ENCODE measurements at places on chromosomes 4 and X.

GRCh38 chr4:150781191-150781590, 199.2 kb downstream of the MAB21L2 start:
- DNase-seq: no peak

DNA sequence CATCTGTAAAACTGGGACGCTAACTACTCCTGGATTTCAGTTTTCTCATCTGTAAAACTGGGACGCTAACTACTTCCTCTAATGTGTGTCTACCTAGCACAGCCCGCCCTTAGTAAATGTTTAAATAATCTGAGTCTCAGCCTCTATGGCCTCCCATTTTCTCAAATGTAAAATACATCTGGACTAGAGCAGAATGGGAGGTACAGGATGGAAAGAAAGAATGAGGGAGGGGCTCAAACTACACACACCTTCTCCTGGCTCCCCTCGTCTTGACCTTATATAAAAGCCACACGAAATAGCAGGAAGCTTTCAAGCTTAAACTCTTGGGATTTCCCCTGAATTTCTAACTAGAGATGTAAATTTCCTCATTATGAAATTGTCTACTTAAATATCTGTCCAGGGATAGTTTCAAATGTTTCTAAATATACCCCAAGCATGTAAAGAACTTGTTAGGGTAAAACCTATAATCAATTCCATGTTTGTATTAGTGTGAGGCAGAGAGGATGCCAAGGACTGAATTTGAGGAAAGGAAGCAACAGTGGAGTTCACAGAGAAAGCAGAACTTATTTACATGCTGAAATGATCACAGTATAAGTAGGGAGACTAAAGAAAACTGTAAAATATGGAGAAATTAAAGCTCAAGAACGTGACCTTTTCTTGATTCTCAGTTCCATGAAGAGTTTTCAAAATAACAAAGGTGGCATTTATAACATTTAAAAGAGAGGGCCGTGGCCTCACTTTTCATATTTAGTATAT, 220.0 kb downstream of the NWD2 start:
- DNase-seq: peak; percentile 44

- DNase-seq: peak; percentile 45
Observed at GRCh38 chr4:89733946-89734345, 103.0 kb downstream of the SNCA start.

GRCh38 chrX:1511829-1512228, 25.2 kb downstream of the P2RY8 start:
- DNase-seq: no peak

GRCh38 chrX:19827088-19827487, 60.3 kb downstream of the SH3KBP1 start:
- DNase-seq: no peak

DNA sequence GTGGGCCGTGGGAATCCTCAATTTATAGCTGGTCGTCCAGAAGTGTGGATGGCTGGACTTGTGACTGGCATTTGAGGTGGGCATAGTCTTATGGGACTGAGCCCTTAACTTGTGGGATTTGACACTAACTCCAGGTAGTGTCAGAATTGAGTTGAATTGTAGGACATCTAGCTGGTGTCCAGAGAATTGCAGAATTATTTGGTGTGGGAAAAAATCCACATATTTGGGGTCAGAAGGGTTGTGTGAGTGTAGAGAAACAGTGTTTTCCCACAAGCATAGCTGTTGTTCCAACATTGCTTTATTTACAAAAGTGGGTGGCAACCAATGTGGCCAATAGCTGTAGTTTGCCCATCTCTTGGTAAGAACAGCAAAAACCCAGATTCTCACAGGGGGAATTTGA, 91.3 kb downstream of the MOSPD2 start:
- no peak for DNase-seq

DNA sequence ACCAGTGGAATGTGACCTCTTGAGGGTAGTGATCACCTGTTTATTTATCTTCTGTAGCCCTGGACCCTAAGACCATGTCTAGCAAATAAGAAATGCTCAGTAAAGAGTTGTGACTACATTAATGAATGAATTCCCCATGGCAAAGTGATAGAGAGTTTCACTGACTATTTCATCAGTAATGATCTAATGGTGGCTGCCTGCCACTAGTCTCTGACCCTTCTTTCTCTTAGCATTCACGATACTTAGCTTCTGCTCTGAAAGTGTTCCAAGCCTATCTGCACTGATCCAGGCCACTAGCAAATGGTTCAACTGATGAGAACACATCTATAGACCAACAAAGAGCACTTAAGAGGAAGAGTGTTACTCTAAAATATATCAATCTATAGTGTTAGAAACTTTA, 50.0 kb upstream of the RASGEF1B start:
- DNase-seq: no peak

DNA sequence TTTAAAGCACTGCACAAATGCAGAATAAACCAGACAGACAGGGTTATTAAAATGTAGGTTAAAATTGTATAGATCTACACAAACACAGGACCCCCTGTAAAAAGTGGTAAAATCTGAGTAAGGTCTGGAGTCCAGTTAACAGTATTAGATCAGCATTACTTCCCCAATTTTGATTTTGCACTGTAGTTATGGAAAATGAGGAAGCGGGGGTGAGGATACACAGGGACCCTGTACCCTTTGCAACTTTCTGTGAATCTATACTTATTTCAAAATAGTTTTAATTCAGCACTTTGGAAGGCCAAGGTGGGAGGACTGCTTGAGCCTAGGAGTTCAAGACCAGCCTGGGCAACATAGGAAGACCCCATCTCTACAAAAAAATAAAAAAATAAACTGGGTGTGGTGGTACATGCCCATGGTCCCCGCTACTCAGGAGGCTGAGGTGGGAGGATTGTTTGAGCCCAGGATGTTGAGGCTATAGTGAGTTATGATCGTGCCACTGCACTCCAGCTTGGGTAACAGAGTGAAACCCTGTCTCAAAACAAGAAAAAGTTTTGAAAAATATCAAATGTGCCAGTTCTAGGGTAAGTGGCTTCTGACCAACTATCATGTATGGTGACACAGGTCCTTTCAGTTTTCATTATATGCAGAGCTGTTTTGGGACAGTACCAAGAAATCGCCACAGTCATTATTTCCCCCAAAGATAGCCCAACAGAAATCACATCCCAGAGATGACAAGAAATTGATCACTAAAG, 17.7 kb downstream of the SEL1L3 start:
- peak; percentile 69 for DNase-seq

DNA sequence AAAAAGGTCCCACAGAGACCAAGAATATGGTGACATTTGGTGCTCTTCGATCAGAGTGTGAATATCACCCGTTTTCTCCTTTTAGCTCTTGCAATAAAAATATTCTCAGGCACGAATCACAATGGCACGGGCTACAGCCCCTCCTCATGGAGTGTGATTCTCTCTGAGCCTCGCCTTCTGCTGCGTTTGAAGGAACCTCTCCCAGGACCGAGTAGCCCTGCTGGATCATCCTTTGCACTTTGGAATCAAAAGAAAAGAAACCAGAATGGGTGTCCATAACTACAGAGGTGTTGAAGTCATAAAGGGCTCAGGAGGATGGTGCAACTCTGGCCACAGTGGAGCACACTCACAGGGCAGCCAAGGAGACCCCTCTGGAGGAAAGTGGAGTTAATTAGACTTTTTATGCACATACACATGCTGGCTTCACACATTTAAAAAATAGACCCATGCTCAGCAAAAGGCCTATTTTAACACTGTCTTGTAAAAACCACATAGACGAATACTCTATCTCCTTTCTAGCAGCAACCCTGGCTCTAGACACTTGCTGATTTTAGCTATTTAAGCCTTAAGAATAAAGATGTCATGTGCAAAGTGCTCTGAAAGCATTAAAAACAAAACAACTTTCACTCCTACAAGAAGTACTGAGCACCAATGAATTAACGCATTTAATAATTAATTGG, 19.1 kb downstream of the MAML3 start:
- no peak for DNase-seq

DNA sequence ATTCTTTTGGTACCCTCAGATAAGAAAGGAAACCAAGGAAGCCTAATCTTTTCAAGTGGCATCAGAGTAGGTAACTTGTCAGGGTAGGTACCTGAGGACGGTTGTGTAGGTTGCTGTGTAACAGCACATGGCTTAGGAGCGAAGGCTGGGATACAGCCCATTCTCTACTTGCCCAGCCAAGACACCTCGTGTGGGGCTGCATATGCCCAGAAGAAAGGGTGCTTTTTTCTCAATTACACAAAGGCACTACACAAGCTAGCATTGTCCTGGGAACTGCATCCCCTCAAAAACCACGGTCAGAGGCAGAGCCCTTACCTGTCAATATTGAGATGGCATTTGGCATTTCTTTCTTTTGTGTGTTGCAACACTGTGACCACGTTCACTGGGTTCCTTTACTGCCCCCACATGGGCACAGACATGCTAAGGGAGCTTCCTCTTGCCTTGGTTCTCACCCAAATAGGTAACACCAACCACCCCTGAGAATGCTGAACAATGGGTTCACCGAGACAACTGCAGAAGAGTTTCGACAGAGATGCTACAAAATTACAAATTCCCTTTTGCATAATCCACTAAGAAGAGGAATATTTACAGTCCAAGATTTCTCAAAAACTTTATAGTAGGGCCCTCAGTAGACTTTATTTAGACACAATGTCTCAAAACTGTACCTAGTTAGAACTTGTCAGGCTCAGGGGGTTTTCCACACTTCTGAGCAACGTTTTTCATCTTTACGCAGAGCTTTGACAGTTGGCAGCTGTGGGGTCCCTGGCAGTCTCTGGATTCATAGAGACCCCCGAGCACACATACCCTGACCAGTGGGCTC, 35.8 kb upstream of the TNIP3 start:
- peak; percentile 46 for DNase-seq

DNA sequence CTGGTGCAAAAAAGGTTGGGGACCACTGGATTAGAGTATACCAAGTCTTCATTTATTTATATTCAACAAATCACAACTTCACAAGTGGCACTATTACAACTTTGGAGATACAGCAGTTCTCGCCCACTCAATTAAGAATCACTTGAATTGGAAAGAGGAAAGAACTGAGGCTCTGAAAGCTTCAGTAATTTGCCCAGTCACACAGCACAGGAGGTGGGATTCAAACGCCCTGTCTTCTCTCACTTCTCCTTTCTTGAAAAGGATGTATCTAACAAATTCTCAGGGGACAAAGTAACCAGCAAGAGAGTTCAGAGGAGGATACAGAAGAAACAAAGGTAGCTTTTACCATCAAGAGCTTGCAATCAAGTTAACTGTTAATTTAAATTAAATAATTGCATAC, 12.4 kb downstream of the SMIM14 start:
- peak; percentile 61 for DNase-seq

- DNase-seq: no peak
Observed at GRCh38 chr4:107261241-107261874, 225.2 kb upstream of the DKK2 start.

GRCh38 chr4:56622176-56622575, 58.9 kb downstream of the HOPX start:
- no peak for DNase-seq

GRCh38 chrX:47873123-47873522, 36.4 kb downstream of the ZNF81 start:
- DNase-seq: no peak

DNA sequence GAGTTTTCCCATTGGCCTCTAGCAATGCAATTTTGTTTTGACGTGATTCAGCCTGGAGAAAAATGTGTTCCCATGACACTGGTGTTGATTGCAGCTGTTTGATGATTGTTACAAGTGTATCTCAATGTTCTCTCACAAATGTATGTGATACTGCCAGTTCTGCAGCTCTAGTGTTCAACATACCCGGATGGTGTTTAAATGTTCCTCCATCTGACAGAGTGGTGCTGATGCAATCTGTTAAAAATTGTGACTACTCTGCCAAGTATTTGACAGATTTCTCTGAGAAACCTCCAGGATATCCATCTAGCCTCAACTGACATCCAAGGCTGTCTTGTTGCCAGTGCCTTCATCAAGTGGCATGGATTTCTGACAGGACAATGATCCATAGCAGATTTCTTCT, 657.2 kb upstream of the DIAPH2 start:
- no peak for DNase-seq

DNA sequence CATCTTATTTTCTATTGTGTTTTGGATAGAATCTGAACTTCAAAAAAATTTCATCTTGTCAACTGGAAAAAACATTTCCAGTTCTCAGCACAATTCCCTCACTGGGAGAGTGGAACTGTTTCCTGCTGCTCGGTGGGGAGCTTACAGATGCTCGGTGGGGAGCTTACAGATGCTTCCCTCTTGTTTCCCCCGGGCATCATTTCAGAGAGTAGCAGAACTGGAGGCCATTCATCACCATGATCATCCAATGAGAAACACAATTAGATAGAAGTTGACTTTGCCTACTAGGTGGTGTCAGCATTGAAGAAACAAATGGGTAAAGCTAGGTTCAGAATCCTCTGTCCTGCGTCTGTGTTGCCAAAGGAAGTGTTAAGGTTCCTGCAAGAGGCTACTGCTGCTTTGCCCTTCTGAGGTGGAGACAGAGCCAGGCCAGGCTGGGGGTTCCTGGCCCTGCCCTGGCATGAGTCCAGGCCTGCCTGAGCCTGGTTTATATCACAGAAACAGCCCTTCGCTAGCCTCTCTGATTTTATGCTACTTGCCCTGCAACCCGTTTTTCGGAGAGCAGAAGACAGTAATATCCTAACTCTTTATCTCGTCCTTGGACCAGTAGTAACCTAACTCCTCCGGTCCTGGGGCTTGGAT, 70.6 kb downstream of the TAPT1 start:
- no peak for DNase-seq

- no peak for DNase-seq
Observed at GRCh38 chr4:61200187-61200915, at the start of gene ADGRL3. Gene ADGRL3, plus strand, starts transcription at chr4:61200326.

DNA sequence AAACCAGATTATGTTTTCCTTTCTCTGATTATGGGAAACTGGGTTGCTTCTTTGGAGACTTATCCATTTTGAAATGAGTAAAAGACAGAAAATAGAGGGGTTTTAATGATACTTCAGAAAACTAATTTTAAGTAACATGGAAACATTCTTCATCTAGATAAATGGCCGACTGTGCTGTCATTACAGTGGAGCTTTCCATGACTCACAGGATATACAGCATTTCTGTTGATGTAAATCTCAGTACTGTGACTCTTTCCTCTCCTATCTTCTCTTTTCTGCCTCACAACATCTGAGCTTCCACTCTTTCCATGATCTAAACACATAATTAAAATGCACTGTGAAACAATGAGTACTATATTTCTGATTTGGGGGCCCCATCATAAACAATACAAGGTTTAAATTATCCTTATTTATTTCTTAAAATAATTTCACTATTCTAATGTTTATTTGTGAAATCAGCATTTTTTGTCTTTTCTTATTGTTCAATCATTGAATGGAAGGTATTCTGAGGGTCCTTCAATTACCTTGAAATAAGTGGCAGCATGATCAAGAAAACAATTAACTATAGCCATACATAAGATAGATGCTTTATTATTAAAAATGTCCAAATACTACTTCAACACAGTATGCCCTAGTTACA, 19.3 kb downstream of the SEC24D start:
- DNase-seq: no peak

GRCh38 chr4:84535901-84536300, 36.8 kb upstream of the NKX6-1 start:
- no peak for DNase-seq

DNA sequence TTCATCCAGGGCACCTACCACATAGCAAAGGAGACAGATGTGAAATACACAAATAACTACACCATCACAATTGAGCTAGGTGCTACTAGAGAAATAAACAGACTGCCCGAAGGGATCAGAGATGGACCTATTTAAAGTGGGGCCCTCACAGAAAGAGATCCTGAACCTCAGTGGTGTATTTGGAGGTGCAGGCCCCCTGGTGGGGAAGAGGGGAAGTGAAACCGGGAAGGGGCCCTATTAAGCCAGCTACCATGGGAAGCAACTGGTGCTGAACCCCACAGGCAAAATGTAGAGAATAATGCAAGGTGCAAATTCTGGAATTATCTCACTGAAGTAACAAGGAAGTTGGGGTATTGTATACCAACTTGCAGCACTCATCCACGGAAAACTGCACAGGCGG, 78.6 kb upstream of the FAM9A start:
- peak; percentile 34 for DNase-seq
